ENCODE measurements at places on chromosomes 16 and 17. TPM values are rescaled to one million over a fixed set of nuclear protein-coding genes. Genes with fewer than 3 reads are reported as not detected.

The MIS12 gene
- 14.6 TPM for total RNA-seq

The IL17C gene
- not detected for total RNA-seq

The MLKL gene
- total RNA-seq = 31.3 TPM

The SLC13A2 gene
- not detected for total RNA-seq

The PRAC2 gene
- not detected for total RNA-seq

The SCNN1G gene
- not detected for total RNA-seq

The UTS2R gene
- not detected for total RNA-seq

The EPX gene
- total RNA-seq = not detected

The CTRB1 gene
- total RNA-seq = 3.4 TPM

The ESRP2 gene
- 0.60 TPM for total RNA-seq

The TCF25 gene
- 207 TPM for total RNA-seq

The PRSS33 gene
- total RNA-seq = not detected

The C16orf92 gene
- not detected for total RNA-seq

The MYL4 gene
- total RNA-seq = 0.96 TPM

The ST6GALNAC1 gene
- 2.3 TPM for total RNA-seq

The HSD11B2 gene
- total RNA-seq = not detected

The MPG gene
- 59.5 TPM for total RNA-seq

The ZNF286A gene
- 19.9 TPM for total RNA-seq

The ASGR1 gene
- total RNA-seq = 2.6 TPM

The PLK1 gene
- 1.6 TPM for total RNA-seq

The CFAP97D1 gene
- total RNA-seq = not detected

The TLCD2 gene
- total RNA-seq = 9.5 TPM

The PIP4K2B gene
- 48.4 TPM for total RNA-seq

The PLA2G10 gene
- not detected for total RNA-seq

The RASD1 gene
- total RNA-seq = 50.1 TPM

The C17orf107 gene
- 2.9 TPM for total RNA-seq

The FBXW10 gene
- not detected for total RNA-seq

The WFIKKN1 gene
- total RNA-seq = 0.33 TPM

The CD300E gene
- 2.8 TPM for total RNA-seq

The SLC6A2 gene
- not detected for total RNA-seq

The OR4D1 gene
- total RNA-seq = not detected

The DPEP2 gene
- total RNA-seq = 10.4 TPM

The AOC2 gene
- 2.6 TPM for total RNA-seq

The EVI2B gene
- 16.9 TPM for total RNA-seq

The SLFN14 gene
- not detected for total RNA-seq

The CLEC18A gene
- total RNA-seq = 1.9 TPM

The NPB gene
- 1.0 TPM for total RNA-seq

The GP2 gene
- total RNA-seq = 5.4 TPM

The SUPT4H1 gene
- 56.3 TPM for total RNA-seq

The MMP2 gene
- total RNA-seq = 261 TPM

The MPDU1 gene
- 21.4 TPM for total RNA-seq

The ACSM5 gene
- 5.8 TPM for total RNA-seq

The PYY gene
- not detected for total RNA-seq

The CACNG4 gene
- not detected for total RNA-seq

The PRDM7 gene
- total RNA-seq = not detected

The ZNF750 gene
- total RNA-seq = not detected

The CDK3 gene
- total RNA-seq = 3.5 TPM

The SYT17 gene
- 2.5 TPM for total RNA-seq

The DBNDD1 gene
- total RNA-seq = 1.1 TPM

The TMEM219 gene
- 88.0 TPM for total RNA-seq

The KRT17 gene
- total RNA-seq = 3.8 TPM

The COQ9 gene
- 22.0 TPM for total RNA-seq

The KRT36 gene
- not detected for total RNA-seq

The HP gene
- 19.4 TPM for total RNA-seq

The CDK5R1 gene
- total RNA-seq = 1.0 TPM

The SHBG gene
- 0.33 TPM for total RNA-seq

The TNP2 gene
- total RNA-seq = not detected

All from aorta (tissue), 5 donors.